Stimulated activated CD4-positive, alpha-beta T cell treated with anti-CD3 and anti-CD28 coated beads, Interleukin-4, amount 100 ng/mL, for 4 hours (primary cell): ENCODE measurements at places on chromosomes 7 and 10.

DNA sequence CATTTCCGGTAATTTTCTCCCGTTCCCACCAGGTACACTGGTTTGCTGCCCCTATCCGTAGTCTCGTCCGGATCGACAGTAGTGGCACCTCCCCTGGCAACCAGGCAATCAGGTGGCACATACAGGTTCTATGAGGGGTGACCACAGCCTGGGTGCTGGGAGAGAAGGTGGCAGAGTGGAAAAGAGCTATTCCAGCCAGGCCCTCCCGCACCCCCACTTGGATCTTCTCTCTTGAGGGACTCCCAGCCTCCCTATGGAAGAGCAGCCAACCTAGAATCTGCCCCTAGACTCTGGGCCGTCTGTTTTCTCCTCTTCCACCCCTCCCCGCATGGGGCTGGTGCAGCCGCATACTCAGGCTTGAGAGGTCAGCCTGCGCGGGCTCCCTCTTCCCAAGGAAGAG is 58.6 kb downstream of the GPR26 start:
- DNase-seq: no peak

DNA sequence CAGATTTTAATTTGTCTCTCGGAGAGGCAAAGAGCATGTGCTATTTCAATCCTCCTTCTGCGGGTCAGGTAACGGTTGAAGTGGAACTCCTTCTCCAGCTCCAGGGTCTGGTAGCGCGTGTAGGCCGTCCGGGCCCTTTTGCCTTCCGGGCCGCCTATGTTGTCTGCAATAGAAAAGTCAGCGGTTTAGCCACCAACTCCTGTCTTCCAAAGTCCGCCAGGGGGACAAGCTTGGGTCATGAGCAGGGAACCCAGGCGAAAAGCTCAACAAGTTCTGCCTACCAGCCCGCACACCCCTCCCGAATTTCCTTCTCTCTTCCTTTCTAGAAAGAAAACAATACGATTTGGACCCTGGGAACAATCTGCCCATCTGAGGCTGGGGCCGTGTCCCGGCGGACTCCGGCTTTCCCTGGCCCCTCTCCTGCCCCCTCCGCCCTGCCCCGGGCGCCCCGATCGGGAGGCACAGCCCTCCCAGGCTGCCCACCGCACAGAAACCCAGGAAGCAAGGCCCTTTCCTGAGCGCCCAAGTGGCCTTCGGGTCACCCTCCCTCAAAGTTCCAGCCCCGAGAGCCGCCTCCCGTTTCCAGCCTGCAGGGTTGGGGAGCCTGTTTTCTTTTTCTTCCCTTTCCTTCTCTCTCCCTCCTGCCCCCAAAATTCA is 1.4 kb downstream of the HOXA5 start:
- DNase-seq: no peak

GRCh38 chr10:13614530-13615332 is 28.0 kb downstream of the PRPF18 start:
- DNase-seq: no peak

- no peak for DNase-seq
Observed at GRCh38 chr7:64643566-64643965, 22.4 kb upstream of the ZNF107 start.

- DNase-seq: peak; percentile 77
Observed at GRCh38 chr7:150368096-150368883, at the start of gene REPIN1. Gene REPIN1, plus strand, starts transcription at chr7:150368822. Its CDS starts 890 bp downstream, at chr7:150369712.

DNA sequence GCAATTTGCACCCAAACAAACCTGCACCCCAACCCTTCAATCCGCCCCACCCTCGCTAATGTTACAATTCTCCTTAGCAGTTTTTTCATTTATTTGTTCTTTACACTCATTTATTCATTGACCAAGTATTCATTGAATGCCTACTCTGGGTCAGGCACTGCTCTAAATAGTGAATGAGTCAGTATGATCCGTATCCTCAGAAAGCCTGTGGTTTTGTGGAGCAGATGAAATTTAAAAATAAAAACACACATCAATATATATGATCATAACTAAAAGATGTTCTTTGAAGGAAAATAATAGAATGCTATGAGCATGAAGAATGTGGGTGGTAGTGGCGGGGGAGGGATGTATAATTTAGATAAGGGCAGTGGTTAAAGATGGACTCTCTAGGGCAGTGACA is 13.3 kb downstream of the IFIT5 start:
- no peak for DNase-seq

DNA sequence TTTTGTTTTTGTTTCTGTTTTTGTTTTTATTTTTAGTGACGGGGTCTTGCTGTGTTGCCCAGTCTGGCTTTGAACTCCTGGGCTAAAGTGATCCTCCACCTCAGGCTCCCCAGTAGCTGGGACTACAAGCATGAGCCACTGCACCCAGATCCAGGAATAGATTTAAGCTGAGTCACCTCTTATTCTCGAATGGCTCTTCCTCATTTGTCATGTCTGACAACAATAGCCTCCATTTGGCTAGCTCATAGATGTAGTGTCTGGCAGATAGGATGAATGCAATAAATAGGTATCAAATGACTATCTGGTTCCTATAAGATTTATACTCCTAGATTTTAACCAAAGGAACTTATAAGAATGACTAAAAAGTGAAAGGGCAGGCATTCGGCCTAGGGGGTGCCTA is 172.9 kb downstream of the TMEM26 start:
- DNase-seq: no peak

GRCh38 chr7:134553976-134554375 is 5.1 kb downstream of the AKR1B15 start:
- DNase-seq: no peak

DNA sequence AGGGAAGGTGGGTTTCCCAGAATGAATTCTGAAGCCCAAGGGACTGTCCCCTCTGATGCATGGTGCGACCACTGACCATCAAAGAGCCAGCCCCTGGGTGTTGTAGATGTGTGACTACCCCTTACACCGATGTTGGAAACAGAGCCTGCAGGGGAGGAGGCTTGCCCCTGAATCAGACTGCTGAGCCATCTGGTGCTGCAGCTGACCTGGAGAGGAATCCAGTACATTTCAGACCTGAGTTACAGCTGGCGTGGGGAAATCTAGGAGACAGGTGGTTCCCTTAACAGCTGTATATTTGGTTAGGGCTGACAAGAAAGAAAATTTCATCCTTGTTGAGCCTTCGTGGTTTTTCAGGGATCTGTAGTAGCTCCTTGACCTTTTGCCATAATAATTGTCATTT is 195.5 kb downstream of the CELF2 start:
- no peak for DNase-seq

DNA sequence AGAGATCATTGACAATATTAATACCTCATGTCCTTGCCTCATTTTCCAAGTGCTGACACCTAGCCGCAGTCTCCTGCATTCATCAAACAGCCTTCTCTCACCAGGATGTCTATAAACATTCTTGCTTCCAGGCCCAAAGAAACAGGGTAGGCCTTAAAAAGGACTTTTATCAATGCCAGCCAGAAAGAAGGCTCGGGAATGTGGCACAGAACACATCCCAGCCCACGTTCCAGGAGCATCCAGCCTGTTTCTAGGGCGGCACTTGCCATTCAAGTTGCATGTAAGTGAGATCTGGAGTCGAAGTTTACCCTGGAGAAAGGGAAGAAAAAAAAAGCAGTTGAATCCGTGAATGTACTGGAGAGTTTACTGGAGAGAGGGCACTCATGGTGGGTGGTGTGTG is 1083.1 kb downstream of the KCNMA1 start:
- no peak for DNase-seq

- DNase-seq: no peak
Observed at GRCh38 chr7:33757563-33758165, 147.7 kb upstream of the BMPER start.

DNA sequence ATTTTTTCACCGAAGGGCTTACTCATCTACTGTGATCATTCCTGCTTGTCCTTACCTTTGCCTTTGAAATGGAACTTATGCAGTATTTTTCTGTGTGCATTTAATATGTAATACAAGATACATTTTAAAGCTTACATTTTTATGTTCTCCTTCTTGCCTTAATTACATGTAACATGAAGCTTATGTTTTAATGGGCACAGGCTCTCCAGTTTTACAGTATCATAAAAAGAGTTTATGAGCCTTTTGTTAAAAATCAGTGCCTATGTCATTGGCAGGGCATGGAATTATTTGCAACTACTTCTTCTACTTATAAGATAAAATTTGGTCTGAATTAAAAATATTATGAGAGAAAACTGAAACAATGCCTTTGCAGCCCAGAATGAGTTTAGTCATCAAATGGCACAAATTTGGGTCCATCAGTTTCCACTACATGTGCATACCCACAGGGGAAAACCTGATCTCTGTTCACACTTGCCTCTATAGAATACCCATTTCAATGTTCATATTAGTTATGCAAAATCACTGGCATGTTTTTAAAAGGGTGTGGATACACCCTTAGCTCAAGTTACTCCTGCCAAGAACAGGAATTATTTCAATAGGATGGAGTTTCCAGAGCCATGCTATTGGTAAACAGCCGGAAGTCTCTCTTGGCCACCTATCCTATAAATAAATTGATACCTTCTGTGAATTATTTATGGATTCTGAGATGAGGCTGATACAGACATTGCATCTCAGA is 27.9 kb upstream of the WNT16 start:
- DNase-seq: no peak

GRCh38 chr7:108136191-108136688 is 6.1 kb upstream of the LAMB4 start:
- no peak for DNase-seq

DNA sequence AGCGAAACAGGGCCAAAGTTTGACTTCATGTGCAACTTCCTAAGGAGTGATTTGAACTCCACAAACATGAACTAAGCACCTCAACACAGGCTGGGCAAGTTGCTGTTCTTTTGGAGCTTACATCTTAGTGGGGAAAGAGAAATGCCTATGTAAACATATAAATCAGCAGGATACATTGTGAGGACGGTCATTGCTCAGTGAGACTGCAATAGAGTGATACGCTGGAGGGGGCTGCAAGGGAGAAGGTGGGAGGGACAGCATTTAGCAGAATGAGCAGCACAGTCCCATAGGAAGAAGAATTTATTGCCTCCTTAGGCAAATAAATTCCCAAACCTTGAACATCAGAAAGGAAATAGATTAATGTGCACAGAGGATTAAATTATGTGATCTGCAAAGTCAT is 90.0 kb downstream of the EGFR start:
- DNase-seq: no peak

DNA sequence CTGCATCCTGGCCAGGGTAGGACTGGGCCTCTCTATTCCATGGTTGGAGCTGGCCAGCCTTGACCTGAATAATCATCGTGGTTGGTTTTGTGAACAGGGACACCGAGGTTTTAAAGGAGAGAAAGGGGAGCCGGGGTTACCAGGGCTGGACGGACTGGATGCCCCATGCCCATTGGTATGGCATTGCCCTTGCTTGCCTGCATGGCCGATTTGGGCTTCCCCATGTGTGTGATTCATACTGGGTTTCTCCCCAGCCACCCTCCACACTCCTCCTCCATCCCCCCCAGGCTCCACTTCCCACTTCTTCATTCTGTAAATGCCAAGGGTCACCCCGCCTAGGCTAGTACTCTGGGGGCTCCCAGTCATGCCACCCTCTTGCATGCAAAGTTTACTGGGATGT is 98.8 kb upstream of the MACROH2A2 start:
- no peak for DNase-seq

DNA sequence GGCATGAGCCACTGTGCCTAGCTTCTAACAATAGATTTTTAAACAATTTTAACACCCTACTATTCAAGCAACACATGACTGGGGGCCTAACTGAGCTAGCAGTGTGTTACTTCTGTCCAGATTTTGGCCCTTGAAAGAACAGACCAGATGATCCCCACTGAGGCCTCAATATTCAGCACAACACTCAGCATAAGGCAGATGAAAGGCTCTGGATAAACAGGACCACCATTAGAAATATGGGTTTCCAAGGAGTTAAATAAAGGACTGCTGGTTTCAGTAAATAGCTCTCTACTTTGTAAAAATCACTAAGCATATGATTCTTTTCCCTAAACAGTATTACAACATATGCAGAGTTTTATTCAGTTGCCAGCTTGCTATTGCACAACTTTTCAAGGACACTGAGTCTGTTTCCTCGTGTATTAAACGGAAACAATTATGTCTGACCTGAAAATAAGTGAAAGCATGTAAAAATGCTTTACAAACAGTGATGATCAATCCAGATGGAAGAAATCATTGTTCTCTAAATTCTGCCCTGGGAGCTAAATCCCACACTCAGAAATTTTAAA is 23.8 kb upstream of the FZD1 start:
- DNase-seq: no peak

- DNase-seq: no peak
Observed at GRCh38 chr7:132207211-132207610, 369.1 kb downstream of the PLXNA4 start.

DNA sequence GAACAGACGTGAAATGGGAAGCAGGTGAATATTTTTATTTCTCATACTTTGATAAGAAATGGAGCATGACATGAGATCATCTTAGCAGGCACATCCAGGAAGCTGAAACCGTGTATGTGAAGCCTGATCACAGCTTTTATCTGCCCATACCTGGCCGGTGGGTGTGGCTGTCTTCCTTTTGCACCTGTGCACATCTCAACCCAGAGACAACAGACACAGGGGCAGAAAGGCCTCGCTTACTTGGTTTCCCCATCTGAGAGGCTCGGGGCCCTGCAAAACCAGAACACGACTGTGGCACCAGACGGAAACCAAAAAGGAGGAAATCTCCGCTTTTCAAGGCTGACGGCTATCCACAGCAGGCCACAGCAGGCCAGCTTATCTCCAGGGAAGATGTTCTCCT is 116.4 kb downstream of the TCERG1L start:
- no peak for DNase-seq

DNA sequence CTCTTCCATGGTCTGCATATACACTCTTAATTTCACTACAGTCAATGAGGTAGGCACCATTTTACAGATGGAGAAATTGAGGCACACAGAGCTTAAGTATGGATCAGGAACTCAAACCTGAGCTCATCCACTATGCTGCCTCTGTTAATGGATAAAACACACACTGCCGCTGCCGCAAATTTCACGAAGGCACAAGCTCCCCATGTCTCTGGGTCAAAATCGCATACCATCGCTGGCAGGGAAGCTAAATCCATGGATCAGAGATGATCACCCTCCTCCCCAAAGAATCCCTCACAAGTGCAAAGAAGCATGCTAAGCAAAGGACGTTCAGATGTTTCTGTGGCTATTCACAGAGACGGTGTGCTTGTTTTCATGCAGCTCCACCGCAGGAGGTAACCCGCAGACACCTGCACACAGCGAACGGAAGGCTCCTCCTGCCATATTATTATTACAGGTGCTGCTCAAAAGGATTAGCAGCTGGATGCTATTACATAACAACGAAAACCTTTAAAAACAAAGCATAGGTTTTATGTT is 109.3 kb downstream of the UBE2H start:
- no peak for DNase-seq

- DNase-seq: no peak
Observed at GRCh38 chr7:98034081-98035035, 44.4 kb upstream of the OCM2 start.

GRCh38 chr10:78450807-78451485 is 417.3 kb downstream of the RPS24 start:
- DNase-seq: no peak
